Stimulated activated CD8-positive, alpha-beta memory T cell treated with anti-CD3 and anti-CD28 coated beads, Interleukin-2, amount 100 ng/mL, for 48 hours (primary cell): ENCODE measurements at places on chromosomes 7 and 10.

DNA sequence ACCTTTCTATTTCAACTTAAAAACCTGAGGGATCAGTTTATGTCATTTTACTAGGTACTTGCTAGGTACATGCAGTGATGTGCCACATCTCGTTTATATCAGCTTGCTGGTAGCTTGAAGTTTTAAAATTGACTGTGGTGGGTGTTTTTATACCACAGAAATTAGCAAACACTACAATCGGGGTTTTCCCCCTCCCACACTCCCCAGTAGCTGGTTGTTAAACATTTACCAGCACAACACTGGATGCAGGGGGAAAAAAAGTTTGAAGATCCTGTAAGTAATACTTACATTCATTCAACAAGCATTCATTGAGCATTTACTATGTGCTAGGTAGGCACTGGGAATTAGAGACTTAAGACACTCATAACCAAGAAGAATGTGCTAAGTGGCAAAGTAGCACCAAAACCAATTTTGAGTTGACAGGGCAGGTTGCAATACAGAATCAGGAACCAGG is 32.6 kb downstream of the USP6NL start:
- peak; percentile 13 for DNase-seq

DNA sequence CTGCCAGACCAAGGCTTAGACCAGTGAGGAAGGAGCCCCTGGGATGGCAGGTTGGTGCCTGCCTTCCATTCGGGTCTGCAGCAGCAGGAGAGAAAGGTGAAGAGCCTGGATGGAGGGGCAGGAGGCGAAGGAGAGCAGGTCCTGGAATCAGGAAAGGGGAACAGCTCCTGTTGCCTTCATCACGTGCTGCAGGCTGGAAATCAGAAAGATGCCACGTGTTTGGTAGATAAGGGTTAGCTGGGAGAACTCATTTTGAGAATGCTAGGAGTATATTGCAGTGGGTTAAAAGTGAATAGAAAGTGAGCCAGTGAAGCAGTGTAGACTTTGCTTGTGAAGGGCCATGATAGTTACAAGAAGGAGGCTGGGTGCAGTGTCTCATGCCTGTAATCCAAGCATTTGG is 371.8 kb downstream of the PAXIP1 start:
- no peak for DNase-seq

DNA sequence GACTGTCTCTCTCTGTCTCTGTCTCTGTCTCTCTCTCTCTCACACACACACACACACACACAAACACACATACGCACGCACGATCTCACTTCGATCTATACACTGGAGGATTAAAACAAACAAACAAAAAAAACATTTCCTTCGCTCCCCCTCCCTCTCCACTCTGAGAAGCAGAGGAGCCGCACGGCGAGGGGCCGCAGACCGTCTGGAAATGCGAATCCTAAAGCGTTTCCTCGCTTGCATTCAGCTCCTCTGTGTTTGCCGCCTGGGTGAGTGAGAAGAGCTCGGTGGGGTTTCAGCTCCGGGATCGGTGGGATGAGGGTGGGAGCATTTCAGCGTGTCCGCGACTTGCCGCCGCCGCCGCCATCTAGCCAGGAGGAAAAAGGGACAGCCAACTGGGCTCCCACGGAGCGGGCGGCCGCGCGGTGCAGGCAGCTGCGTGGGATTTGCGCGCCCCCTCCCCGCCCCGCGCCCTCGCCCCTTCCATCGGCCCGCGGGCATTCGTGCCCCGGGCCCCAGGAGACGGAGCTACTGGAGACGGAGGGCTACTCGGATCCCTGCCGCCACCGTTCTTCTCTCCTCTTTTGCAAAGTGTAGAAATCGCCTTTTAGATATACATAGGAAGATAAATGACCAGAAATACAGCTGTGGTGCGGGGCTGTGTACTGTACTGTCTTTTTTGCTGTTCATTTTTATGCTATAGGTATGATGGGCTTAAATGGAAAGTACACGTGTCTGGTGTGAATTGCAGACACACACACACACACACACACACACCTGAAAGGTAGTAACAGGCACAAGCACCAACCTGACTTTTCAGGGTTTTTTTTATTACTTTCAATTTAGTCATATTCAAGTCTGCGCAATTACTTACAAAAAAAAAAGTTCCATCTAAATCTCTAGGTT is 581 bp downstream of the PTPRZ1 start:
- no peak for DNase-seq

GRCh38 chr10:87818505-87819288 is 671 bp upstream of the ATAD1 start:
- DNase-seq: peak; percentile 52

DNA sequence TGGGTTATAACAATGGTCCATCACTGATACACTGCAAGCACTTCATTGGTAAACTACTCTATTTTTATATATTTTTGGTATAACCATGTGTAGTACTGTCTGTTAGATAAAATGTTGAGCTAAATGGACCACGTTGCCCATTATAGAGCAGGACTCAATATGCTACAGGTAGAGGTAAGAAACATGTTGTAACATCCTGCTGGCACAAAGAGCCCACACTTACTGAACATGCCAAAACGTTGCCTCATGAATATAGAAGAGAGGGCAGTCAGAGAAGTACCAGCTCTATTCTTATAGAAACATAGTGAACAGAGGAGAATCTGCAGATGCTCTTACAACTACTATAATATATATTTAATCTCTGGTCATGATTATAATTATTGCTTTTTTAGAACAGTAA is 18.4 kb upstream of the MET start:
- DNase-seq: no peak

DNA sequence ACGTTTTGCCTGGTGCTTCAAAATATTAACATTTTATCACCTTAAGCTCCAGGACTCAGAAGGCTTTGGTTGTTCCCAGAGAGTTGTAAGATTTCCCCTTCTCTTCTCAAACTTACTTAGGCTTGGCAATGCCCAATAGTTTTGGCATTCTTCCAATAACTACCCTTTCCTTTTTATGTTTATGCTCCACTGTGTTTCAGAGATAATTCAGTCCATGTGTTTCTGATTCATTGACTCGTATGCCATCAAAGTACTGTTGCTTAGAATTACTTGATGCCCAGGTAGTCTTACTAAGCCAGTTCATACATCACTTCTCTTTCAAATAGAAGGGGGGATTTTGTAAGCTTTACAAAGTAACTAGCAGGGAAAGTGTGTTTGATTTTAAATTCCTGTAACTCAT is 66.6 kb downstream of the AGMO start:
- no peak for DNase-seq

GRCh38 chr7:112336936-112337576 is 113.2 kb upstream of the IFRD1 start:
- no peak for DNase-seq

- DNase-seq: no peak
These were observed 14.0 kb upstream of the ENTPD1 start for GRCh38 chr10:95741807-95742467.

- DNase-seq: no peak
These were observed 102.1 kb upstream of the RSU1 start for GRCh38 chr10:16919121-16919982.

DNA sequence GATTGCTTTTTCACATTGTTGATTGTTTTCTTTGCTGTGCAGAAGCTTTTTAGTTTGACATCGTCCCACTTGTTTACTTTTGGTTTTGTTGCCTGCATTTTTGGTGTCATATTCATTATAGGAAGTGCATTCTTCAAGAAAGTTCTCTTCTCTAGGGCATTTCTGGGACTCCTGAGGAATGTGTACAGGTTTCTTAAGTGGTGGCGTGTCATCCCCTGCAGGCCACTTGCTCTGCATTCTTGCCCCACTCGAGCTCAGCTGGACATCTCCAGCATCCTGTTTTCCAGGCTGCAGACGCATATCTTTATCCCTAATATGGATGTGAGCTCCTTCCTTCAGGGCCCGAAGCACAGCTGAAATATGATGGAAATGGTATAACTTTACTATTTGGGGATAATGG is 255.6 kb upstream of the HABP2 start:
- no peak for DNase-seq

GRCh38 chr7:107658467-107658866 is 2.2 kb upstream of the SLC26A4 start:
- no peak for DNase-seq

DNA sequence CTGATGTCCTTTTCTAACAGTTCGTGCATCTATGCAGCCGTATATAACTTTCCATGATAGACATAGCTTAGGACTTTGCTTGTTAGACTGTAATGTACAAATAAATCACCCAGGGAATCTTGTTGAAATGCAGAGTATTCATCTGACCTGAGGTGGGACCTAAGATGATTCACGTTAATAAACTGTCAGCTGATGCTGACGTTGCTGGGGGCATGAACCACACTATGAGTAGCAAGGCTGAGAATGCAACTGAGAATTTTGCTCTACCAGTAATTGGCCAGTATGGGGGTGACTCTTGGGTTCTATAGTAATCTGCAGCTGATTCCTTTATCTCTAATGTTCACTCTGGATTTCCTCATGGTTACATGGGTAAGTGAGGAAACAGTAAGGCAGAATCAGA is 130.1 kb upstream of the MALRD1 start:
- no peak for DNase-seq

DNA sequence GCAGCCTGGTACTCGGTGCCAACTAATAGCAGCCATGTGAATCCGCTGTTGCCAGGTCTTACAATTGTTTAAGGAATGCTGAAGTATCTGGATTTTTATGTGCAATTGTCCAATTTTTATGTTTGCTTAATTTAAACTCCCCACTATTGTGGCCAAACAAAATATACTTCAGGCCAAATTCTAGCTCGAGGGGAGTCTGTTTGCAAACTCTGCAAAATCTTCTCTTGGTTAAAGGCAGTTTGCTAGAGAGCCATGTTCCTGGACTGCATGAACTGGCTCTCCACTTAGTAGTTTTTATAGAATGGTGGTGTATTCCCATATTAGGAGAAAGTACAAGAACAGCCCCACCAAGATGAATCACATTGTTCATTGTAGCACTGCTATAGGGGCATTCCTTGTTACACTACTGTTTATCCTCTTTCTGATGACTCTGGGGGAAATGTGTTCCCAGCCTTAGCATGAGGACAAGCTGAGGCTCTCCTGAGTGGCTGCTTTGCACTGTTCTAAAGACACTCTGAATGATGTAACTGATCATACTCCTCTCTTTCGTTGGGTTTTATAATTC is 178.0 kb upstream of the GLI3 start:
- DNase-seq: no peak

- no peak for DNase-seq
These were observed 44.2 kb upstream of the PRSS58 start for GRCh38 chr7:142301923-142302550.
